ENCODE measurements at places on chromosomes 5 and 9.

DNA sequence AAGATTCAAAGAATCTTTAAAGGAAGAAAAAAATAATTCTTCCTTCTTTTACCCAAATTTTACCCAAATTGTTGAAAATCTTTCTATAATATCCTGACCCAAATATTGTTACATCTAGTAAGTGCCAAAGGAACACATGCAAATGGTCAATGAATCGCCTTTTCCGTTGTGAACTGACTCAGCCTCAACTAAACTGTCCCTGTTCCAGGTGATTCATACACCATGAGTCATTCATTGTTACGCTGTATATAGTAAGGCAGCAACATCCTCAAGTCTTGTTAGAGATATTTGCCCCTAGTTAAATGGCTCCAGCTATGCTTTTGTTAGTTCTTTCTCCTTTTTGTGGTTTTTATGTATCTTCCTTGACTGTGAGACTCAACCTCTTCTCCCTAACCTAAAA lies 9.7 kb downstream of the PTGER4 start:
- peaks cover 31% of the 10 kb centered on the region for H3K36me3 ChIP-seq
- peaks cover 58% of the 10 kb centered on the region for H3K4me1 ChIP-seq
- DNase-seq: no peak
- no peak overlapping the region for H3K4me3 ChIP-seq
- H3K27me3 ChIP-seq: no peaks in the 10 kb centered on the region

DNA sequence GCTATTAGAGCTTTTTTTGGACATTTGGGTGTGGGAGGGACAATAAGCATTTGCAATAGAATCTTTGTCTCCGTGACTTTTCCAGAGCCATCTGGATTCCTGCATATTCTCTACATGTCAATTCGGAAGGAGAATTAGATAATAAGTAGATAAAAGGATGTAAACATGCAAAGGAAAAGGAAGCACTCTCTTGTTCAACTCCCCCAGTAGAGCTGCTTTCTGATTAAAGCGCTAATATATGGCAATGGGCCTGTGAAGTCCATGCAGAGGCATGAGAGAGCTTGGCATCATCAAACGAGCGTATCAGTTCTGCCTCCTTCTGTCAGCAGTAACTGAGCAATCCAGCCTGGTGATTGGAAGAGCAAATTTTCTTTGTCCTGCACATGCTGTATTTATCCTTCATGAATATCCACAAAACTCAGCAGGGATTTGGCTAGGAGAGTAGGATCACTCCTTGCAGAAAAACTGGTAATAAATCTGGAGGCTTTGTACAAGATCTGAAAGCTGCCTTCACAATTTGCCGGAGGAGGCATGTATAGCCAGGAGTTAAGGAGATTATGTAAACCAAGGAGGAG lies 1752.9 kb downstream of the MAT2B start:
- H3K27me3 ChIP-seq: no peaks in the 10 kb centered on the region
- no peak overlapping the region for H3K27ac ChIP-seq
- no peak for DNase-seq
- H3K4me3 ChIP-seq: no peak overlapping the region
- no peaks in the 10 kb centered on the region for H3K4me1 ChIP-seq

- no peak for DNase-seq
- no peak overlapping the region for H3K27ac ChIP-seq
Measured at GRCh38 chr5:173069671-173070070, 13.5 kb downstream of the CREBRF start.

- no peaks in the 10 kb centered on the region for H3K4me1 ChIP-seq
- no peaks in the 10 kb centered on the region for H3K36me3 ChIP-seq
- no peaks in the 10 kb centered on the region for H3K27me3 ChIP-seq
Measured at GRCh38 chr5:16234598-16234997, 55.0 kb upstream of the MARCHF11 start.

- H3K36me3 ChIP-seq: no peaks in the 10 kb centered on the region
- no peak overlapping the region for H3K4me3 ChIP-seq
- H3K4me1 ChIP-seq: no peaks in the 10 kb centered on the region
- no peak overlapping the region for H3K27ac ChIP-seq
Measured at GRCh38 chr9:73423891-73424290, 272.2 kb downstream of the ANXA1 start.

GRCh38 chr5:112119969-112120368 lies 299.1 kb downstream of the EPB41L4A start:
- no peak for DNase-seq
- no peak overlapping the region for H3K27ac ChIP-seq
- no peak overlapping the region for H3K4me3 ChIP-seq
- H3K27me3 ChIP-seq: peaks cover 3% of the 10 kb centered on the region
- H3K4me1 ChIP-seq: no peaks in the 10 kb centered on the region

DNA sequence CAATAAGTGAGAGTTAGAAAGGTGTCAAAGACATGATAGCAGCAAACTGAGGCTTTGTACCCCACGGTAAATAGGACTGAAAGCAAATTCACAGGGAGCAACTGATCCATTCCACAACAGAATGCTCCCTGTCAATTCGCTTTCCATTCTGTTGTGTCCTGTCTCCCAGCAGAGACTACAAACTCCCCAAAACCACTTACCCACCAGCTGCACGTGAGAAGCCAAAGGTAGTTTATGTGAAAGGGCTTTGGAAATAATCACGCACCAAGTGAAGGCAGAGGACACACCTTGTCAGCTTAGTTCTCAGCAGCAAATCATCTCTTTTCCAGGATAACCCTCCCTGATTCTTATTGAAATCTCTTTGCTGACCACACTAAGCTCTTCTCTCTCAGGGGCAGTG lies 46.6 kb upstream of the IL17B start:
- H3K36me3 ChIP-seq: peaks cover 6% of the 10 kb centered on the region
- no peak overlapping the region for H3K4me3 ChIP-seq
- DNase-seq: no peak
- no peak overlapping the region for H3K27ac ChIP-seq
- H3K27me3 ChIP-seq: no peaks in the 10 kb centered on the region

GRCh38 chr5:140324617-140325241 lies 21.7 kb downstream of the HBEGF start:
- no peak for DNase-seq
- H3K27ac ChIP-seq: peak overlapping the region; percentile 82

GRCh38 chr5:33772380-33772897 lies 119.4 kb downstream of the ADAMTS12 start:
- H3K36me3 ChIP-seq: no peaks in the 10 kb centered on the region
- no peaks in the 10 kb centered on the region for H3K27me3 ChIP-seq
- DNase-seq: no peak
- no peak overlapping the region for H3K4me3 ChIP-seq

- peaks cover 19% of the 10 kb centered on the region for H3K27me3 ChIP-seq
- DNase-seq: no peak
- no peak overlapping the region for H3K27ac ChIP-seq
- no peaks in the 10 kb centered on the region for H3K4me1 ChIP-seq
Measured at GRCh38 chr9:133693703-133694529, 44.2 kb downstream of the SARDH start.

GRCh38 chr9:27924502-27924901 lies 351.2 kb upstream of the C9orf72 start:
- no peaks in the 10 kb centered on the region for H3K36me3 ChIP-seq
- H3K27me3 ChIP-seq: no peaks in the 10 kb centered on the region
- no peaks in the 10 kb centered on the region for H3K4me1 ChIP-seq
- H3K4me3 ChIP-seq: no peak overlapping the region

GRCh38 chr9:114668146-114668545 lies 10.5 kb upstream of the TEX53 start:
- H3K27ac ChIP-seq: no peak overlapping the region
- no peaks in the 10 kb centered on the region for H3K27me3 ChIP-seq
- no peaks in the 10 kb centered on the region for H3K4me1 ChIP-seq
- no peak overlapping the region for H3K4me3 ChIP-seq
- no peaks in the 10 kb centered on the region for H3K36me3 ChIP-seq

- H3K4me3 ChIP-seq: no peak overlapping the region
- no peak for DNase-seq
- H3K27ac ChIP-seq: no peak overlapping the region
- H3K36me3 ChIP-seq: no peaks in the 10 kb centered on the region
- H3K27me3 ChIP-seq: no peaks in the 10 kb centered on the region
Measured at GRCh38 chr9:127221695-127222094, 42.9 kb upstream of the GARNL3 start.

DNA sequence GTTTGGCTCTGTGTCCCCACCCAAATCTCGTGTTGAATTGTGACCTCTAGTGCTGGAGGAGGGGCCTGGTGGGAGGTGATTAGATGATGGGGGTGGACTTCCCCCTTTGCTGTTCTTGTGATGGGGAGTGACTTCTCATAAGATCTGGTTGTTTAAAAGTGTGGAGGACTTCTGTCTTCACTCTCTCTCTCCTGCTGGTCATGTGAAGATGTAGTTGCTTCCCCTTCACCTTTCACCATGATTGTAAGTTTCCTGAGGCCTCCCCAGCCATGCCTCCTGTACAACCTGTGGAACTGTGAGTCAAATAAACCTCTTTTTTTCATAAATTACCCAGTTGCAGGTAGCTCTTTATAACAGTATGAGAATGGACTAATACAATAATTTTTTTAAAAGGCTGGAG lies 10.6 kb upstream of the MYO10 start:
- H3K36me3 ChIP-seq: no peaks in the 10 kb centered on the region
- H3K27me3 ChIP-seq: no peaks in the 10 kb centered on the region
- no peak overlapping the region for H3K4me3 ChIP-seq
- no peak overlapping the region for H3K27ac ChIP-seq

- H3K4me1 ChIP-seq: no peaks in the 10 kb centered on the region
- no peak overlapping the region for H3K4me3 ChIP-seq
- H3K27ac ChIP-seq: no peak overlapping the region
- H3K27me3 ChIP-seq: no peaks in the 10 kb centered on the region
- no peak for DNase-seq
Measured at GRCh38 chr5:1719860-1720259, 79.8 kb downstream of the MRPL36 start.

GRCh38 chr5:120994112-120994511 lies 530.0 kb downstream of the PRR16 start:
- no peak overlapping the region for H3K27ac ChIP-seq
- DNase-seq: no peak
- no peak overlapping the region for H3K4me3 ChIP-seq
- H3K36me3 ChIP-seq: no peaks in the 10 kb centered on the region
- H3K4me1 ChIP-seq: no peaks in the 10 kb centered on the region

- H3K4me1 ChIP-seq: peaks cover 24% of the 10 kb centered on the region
- no peaks in the 10 kb centered on the region for H3K27me3 ChIP-seq
- H3K4me3 ChIP-seq: no peak overlapping the region
- H3K36me3 ChIP-seq: no peaks in the 10 kb centered on the region
- DNase-seq: no peak
Measured at GRCh38 chr9:34719021-34719768, 9.3 kb upstream of the CCL21 start.

DNA sequence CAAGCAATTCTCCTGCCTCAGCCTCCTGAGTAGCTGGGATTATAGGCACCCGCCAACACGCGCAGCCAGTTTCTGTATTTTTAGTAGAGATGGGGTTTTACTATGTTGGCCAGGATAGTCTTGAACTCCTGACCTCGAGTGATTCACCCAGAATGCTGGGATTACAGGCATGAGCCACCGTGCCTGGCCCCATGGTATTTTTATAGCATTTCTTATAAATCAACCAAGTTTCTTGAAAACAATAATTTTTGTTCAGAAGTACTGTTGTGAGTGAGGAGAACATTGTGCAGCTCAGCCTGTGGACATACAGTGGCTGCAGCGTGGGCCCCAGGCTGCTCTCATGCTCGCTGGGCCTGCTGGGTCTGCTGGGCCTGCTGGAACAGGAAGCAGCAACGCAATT lies 45.3 kb downstream of the MAP1B start:
- no peak for DNase-seq
- no peaks in the 10 kb centered on the region for H3K36me3 ChIP-seq
- no peaks in the 10 kb centered on the region for H3K27me3 ChIP-seq

- peaks cover 17% of the 10 kb centered on the region for H3K4me1 ChIP-seq
- H3K27ac ChIP-seq: no peak overlapping the region
- no peaks in the 10 kb centered on the region for H3K27me3 ChIP-seq
- H3K36me3 ChIP-seq: no peaks in the 10 kb centered on the region
- H3K4me3 ChIP-seq: no peak overlapping the region
Measured at GRCh38 chr9:89854715-89855475, 250.1 kb downstream of the GADD45G start.

DNA sequence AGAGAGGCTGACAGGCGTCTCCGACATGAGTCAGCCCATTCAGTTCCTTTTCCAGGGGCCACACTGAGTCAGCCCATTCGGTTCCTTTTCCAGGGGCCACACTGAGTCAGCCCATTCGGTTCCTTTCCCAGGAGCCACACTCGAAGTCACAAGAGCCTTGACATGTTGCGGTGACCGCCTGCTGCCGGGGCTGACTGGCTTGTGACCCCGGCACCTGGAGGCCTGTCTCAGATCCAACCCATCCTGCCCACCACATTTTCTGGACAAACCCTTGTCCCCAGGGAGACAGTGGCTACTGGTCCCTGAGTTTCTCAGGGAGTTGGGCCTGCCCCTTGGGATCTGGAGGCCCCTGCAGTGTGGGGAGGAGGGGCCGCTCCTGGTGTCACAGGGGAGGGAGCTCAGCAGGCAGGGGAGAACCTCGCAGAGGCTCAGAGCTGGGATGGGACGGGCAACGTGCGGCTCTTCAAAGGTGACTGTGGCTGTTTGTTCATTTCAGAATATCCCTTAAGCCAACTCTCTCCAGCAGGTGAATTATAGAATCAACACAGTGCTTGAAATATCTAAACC lies 40.5 kb upstream of the LPCAT1 start:
- no peak overlapping the region for H3K27ac ChIP-seq
- DNase-seq: peak; percentile 74
- peaks cover 7% of the 10 kb centered on the region for H3K4me1 ChIP-seq
- H3K27me3 ChIP-seq: no peaks in the 10 kb centered on the region

DNA sequence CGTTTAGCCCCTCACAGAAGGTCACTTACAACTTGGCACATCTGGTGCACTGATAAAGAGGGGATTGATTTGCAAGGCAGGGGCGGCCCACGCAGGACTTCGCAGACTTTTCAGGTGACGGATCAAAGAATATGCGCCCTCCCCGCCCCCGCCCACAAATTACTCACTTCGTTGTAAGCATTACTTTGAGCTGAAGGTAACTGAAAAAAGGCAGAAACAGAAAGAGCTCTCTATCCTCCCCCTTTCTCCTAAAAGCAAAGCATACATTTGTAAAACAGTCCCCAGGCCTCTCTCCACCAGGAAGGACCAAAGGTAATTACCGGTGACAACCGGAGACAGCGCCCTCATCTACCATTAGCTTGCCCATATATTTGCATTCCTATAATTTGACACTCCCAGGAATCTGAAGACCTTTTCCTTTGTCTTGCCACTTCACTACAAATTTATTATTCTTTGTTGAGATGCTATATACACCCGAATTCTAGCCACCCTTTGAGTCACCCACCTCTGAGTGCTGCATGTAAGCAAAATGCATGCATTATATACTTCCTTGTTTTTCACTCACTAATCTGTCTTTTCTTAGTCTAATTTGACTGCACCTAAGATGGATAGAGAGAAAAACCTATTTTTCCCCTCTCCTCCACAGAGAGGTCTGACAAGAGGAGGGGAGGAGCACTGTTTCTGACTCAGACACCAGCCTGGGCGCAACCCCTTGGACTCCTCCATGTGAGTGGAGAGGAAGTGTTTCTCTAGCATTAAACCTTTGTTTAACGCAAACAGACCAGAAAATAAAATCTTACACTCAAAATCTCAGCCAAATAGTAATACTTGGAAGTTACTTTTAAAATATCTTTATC lies 74.7 kb upstream of the SPIN1 start:
- no peak overlapping the region for H3K4me3 ChIP-seq
- H3K27me3 ChIP-seq: no peaks in the 10 kb centered on the region
- DNase-seq: no peak
- no peaks in the 10 kb centered on the region for H3K4me1 ChIP-seq

Data from suprapubic skin (tissue), 4 donors.